H1 (cell line): ENCODE measurements at places on chromosomes 7 and 10.

- no peaks in the 10 kb centered on the region for H3K4me1 ChIP-seq
- no peak overlapping the region for H3K27ac ChIP-seq
- H3K4me3 ChIP-seq, result no peak overlapping the region
- H3K36me3 ChIP-seq, result 0 out of 2 replicates have a peak, but pooled peaks cover 3% of the 10 kb centered on the region
- no peaks in the 10 kb centered on the region for H3K27me3 ChIP-seq
Measured at GRCh38 chr10:73529089-73529832, 33.4 kb upstream of the PPP3CB start.

GRCh38 chr10:23439452-23439960 is 631 bp downstream of the OTUD1 start:
- H3K4me3 ChIP-seq, result peak overlapping the region; percentile 79
- H3K27ac ChIP-seq, result no peak overlapping the region; the same call in 1 of the 2 replicates
- H3K27me3 ChIP-seq, result no peaks in the 10 kb centered on the region; the same call in 1 of the 2 replicates
- H3K4me1 ChIP-seq, result peaks cover 6% of the 10 kb centered on the region
- peak; percentile 54 for DNase-seq
- H3K36me3 ChIP-seq, result no peaks in the 10 kb centered on the region

DNA sequence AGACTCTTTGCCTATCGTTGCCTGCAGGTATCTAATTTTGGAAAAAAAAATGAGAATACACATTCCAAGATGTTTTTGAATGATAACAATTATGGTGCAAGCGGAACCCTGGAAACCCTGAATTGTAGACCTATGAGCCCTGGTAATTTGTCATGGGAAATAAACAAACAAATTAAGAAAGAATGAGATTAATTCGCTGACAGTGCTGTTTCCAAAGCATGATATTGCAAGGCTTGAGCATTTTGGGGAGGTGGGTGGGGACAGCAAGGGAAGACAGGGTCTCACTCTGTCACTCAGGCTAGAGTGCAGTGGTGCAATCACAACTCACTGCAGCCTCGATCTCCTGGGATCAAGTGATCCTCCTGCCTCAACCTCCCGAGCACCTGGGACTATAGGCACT is 900.3 kb downstream of the IPMK start:
- DNase-seq, result no peak
- H3K27ac ChIP-seq, result no peak overlapping the region
- H3K4me3 ChIP-seq, result no peak overlapping the region
- no peaks in the 10 kb centered on the region for H3K36me3 ChIP-seq
- no peaks in the 10 kb centered on the region for H3K27me3 ChIP-seq
- no peaks in the 10 kb centered on the region for H3K4me1 ChIP-seq

- H3K36me3 ChIP-seq, result no peaks in the 10 kb centered on the region
- no peak for DNase-seq
- H3K27me3 ChIP-seq, result no peaks in the 10 kb centered on the region
- H3K4me1 ChIP-seq, result no peaks in the 10 kb centered on the region
- H3K27ac ChIP-seq, result no peak overlapping the region
- no peak overlapping the region for H3K4me3 ChIP-seq
Measured at GRCh38 chr10:84269773-84270172, 24.9 kb downstream of the RGR start.

DNA sequence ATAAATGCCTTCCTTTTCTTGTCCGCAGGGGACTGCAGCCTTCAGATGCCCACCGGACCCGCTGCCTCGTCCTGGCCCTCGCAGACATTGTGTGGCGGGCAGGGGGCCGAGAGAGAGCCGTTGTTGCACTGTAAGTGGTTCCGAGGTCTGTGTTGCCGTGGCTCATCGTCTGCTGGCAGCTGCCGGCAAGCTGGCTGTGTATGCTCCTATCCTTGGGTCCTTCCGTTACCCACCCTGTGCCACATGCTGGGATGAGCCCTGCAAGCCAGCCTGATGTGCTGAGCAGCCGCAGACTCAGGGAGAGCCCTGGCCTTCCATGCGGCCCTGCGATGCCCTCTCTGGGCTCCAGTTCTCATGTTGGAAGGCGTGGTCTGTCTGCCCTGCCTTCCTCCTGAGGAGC is 61.2 kb upstream of the AQP1 start:
- no peaks in the 10 kb centered on the region for H3K36me3 ChIP-seq
- no peaks in the 10 kb centered on the region for H3K27me3 ChIP-seq
- no peaks in the 10 kb centered on the region for H3K4me1 ChIP-seq
- no peak overlapping the region for H3K27ac ChIP-seq
- no peak for DNase-seq

DNA sequence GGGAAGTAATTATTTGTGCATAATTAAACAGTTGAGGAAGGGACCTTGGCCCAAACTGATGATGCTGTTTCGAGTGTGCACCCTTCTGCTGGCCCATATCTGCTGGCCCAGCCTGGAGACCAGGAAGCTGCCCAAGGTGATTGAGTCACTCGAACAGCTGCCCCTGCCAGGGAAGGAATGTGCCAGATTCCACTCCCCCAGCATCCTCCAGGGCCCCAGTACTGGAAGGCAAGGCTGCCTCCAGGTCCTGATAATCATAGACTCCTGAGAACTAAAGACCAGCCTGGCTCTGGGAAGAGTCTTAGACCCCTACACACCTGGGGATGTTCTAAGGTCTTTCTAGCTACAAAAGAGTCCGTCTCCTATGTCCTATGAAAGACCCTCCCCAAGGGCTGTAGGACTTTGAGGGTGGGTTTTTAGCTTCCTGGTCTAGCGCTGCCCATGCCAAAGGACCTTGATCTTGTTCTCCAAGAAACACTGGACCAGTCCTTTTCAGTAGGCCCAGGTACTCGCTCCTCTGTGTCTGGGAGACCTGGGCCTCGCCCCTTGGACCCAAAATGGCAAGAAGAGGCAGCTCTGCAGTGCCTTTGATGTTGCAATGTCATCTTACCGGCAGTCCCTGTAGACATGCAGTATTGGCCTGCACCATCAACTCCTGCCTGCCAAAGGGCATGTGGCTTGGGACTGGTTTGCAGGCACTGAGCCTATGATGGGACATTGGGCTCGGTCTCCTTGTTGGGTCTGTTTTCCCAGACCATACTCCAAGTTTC is 103.2 kb upstream of the GPR26 start:
- no peak overlapping the region for H3K4me3 ChIP-seq
- H3K27me3 ChIP-seq, result no peaks in the 10 kb centered on the region
- no peak for DNase-seq
- 0 out of 2 replicates have a peak, but pooled peaks cover 3% of the 10 kb centered on the region for H3K4me1 ChIP-seq
- no peaks in the 10 kb centered on the region for H3K36me3 ChIP-seq

DNA sequence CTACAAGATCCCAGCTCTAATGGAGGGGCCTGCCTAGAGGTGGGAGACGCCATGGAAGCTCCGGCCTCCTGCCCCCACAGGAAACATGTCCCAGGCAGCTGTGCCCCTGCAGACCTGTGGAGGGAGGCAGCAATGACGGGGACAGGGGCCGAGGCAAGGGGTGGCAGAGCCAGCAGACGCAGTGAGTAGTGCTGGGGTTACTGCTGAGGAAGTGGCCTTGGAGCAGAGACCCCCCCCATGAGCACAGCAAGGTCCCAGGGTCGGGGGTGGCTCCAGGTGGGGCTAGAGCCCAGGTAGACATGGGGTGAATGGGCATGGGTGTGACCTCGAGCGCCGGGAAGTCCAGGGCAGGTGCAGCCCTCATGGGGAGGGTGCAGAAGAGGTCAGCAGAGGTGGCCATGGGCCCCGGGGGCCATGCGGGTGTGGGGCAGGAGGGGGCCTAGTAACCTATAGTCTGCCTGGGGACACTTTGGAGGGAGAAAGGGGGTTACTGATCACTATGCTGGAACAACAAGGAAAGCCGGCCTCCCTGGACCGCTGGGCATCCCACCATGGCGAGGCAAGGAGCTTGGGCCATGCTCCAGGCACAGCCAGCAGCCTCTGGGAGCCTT is 45.5 kb downstream of the JAKMIP3 start:
- DNase-seq, result peak; percentile 43
- no peak overlapping the region for H3K27ac ChIP-seq
- H3K36me3 ChIP-seq, result no peaks in the 10 kb centered on the region
- no peak overlapping the region for H3K4me3 ChIP-seq
- no peaks in the 10 kb centered on the region for H3K4me1 ChIP-seq

- H3K27ac ChIP-seq, result no peak overlapping the region
- H3K36me3 ChIP-seq, result no peaks in the 10 kb centered on the region
- DNase-seq, result no peak
- H3K27me3 ChIP-seq, result no peaks in the 10 kb centered on the region
- no peak overlapping the region for H3K4me3 ChIP-seq
Measured at GRCh38 chr10:81472927-81473470, 402.0 kb upstream of the NRG3 start.

- no peaks in the 10 kb centered on the region for H3K27me3 ChIP-seq
- no peaks in the 10 kb centered on the region for H3K4me1 ChIP-seq
- H3K27ac ChIP-seq, result no peak overlapping the region
Measured at GRCh38 chr10:27147701-27148100, 6.5 kb downstream of the YME1L1 start.

DNA sequence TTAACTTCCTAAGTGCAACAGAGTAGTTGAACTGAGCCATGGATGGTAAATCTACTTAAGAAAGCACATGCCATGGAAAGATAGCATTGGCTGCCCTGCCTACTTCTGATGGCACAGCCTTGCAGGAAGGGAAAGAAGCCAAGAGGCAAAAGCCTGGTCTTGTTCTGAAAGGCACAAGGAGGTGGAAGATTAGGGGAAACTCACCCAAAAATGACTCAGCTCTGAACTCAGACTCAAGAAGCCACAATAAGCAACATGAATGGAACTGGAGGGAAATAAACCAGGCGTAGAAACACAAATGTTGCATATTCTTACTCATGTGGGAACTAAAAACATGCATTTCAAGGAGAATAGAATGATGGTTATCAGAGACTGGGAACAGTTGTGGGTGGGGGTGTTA is 20.8 kb upstream of the ALOX5 start:
- H3K27ac ChIP-seq, result no peak overlapping the region
- no peak overlapping the region for H3K4me3 ChIP-seq
- no peak for DNase-seq
- H3K36me3 ChIP-seq, result peaks cover 3% of the 10 kb centered on the region; the same call in 1 of the 2 replicates

- H3K36me3 ChIP-seq, result no peaks in the 10 kb centered on the region
- H3K4me3 ChIP-seq, result no peak overlapping the region
- no peaks in the 10 kb centered on the region for H3K27me3 ChIP-seq
- H3K27ac ChIP-seq, result no peak overlapping the region
- H3K4me1 ChIP-seq, result no peaks in the 10 kb centered on the region
- no peak for DNase-seq
Measured at GRCh38 chr7:17680026-17680425, 260.3 kb downstream of the SNX13 start.

- no peaks in the 10 kb centered on the region for H3K4me1 ChIP-seq
- H3K27ac ChIP-seq, result no peak overlapping the region
- no peaks in the 10 kb centered on the region for H3K36me3 ChIP-seq
- no peak for DNase-seq
Measured at GRCh38 chr7:134289423-134289822, 27.3 kb downstream of the SLC35B4 start.

GRCh38 chr10:52877451-52877850 is 104.9 kb upstream of the MBL2 start:
- no peaks in the 10 kb centered on the region for H3K4me1 ChIP-seq
- DNase-seq, result no peak
- H3K27ac ChIP-seq, result no peak overlapping the region
- H3K36me3 ChIP-seq, result no peaks in the 10 kb centered on the region
- no peak overlapping the region for H3K4me3 ChIP-seq

DNA sequence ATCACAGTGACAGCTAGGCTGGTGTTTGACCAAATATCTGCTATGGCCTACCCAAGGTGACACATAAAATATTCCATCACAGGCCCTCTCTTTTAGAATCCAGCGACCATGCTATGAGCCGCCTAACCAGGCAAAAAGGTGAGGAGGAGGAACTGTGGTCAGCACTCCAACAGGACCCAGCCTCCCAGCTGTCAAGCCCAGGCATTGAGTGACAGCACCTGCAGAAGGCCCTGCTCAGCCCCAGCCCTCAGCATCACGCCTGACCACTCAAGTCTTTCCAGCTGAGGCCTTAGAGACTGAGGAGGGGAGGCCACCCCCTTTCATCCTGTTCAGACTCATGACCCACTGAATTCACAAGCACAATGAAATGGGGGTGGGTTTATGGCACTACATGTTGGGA is 43.0 kb downstream of the CXCL12 start:
- H3K27ac ChIP-seq, result no peak overlapping the region
- H3K4me1 ChIP-seq, result peaks cover 8% of the 10 kb centered on the region; the same call in 1 of the 2 replicates
- no peak overlapping the region for H3K4me3 ChIP-seq
- no peaks in the 10 kb centered on the region for H3K27me3 ChIP-seq
- H3K36me3 ChIP-seq, result no peaks in the 10 kb centered on the region

DNA sequence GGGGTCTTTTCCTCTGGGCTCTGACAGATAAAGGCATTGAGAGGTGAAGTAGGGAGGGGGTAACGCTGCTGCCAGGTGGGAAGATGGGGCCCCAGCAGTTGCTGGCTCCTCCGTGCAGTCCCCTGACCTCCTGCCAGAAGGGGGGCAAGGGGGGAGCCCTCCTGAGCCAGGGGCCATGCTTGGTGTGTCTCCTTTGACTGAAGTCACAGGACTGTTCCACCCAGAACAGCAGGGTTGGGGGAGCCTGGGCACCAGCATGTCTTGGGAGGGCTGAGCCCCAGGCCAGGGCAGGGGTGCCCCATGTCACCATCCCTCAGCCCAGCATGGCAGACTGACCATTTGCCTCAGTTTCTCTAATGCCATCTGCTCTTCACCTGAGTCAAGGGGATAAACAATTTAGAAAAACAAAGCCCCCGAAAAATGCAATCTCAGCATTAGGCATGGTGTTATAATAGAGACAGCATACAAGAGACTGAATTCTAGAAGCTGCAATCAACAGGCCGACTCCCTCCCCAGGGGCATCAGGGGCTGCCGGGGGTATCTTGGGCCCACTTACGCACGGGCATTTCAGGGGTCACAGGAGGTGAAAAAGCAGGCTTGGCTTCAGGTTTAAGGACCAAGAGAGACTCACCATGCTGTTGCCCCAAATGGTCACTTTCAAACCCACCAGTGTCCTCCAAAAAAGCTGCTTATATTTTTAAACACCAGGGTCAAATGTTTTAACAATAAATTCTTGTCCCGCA is 108.6 kb upstream of the GPR26 start:
- no peaks in the 10 kb centered on the region for H3K36me3 ChIP-seq
- DNase-seq, result peak; percentile 30
- H3K27me3 ChIP-seq, result no peaks in the 10 kb centered on the region
- H3K4me3 ChIP-seq, result no peak overlapping the region

GRCh38 chr7:123241809-123242208 is 42.0 kb upstream of the SLC13A1 start:
- H3K27me3 ChIP-seq, result no peaks in the 10 kb centered on the region
- DNase-seq, result no peak
- no peaks in the 10 kb centered on the region for H3K4me1 ChIP-seq

GRCh38 chr7:139706837-139707236 is 71.0 kb downstream of the HIPK2 start:
- H3K27ac ChIP-seq, result no peak overlapping the region
- peaks cover 5% of the 10 kb centered on the region for H3K4me1 ChIP-seq
- no peaks in the 10 kb centered on the region for H3K27me3 ChIP-seq
- no peaks in the 10 kb centered on the region for H3K36me3 ChIP-seq
- H3K4me3 ChIP-seq, result no peak overlapping the region
- DNase-seq, result no peak
